ENCODE measurements at places on chromosomes 12 and 14.

DNA sequence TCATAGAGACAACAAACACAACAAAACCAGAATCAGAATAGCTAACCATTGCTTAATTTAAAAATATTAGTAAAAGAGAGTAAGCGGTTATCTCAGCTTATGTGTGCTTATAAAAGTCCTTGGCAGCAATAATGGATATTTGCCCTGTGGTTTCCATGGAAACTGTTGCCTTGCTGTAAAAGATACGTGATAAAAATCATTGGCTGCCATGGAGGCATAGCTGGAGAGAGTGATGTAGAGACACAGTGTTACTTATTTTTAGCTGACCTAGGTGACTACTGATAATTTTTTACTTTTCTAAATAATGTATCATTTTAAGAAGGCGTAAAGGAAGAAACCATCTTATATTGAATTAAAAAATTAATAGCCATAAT lies 92.9 kb downstream of the ERC1 start:
- DNase-seq = no peak

DNA sequence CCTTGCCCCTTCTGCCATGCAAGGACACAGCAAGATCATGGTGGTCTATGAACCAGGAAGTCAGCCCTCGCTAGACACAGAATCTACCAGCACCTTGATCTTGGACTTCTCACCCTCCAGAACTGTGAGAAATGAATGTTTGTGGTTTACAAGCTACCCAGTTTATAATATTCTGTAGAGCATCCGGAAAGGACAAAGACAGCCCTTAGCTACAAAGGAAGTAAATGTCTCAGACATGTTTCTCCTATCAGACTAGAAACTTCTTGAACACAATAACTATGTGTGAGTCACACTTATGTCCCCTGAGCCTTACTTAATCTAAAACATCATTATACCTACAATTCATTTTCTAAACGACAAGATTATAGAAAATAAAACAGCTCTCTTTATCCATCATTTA lies 176.7 kb downstream of the KLHL28 start:
- no peak for DNase-seq

- no peak for DNase-seq
Observed at GRCh38 chr12:11563785-11564739, 85.4 kb upstream of the ETV6 start.

GRCh38 chr12:102334765-102335164 lies 137.1 kb upstream of the PMCH start:
- no peak for DNase-seq

DNA sequence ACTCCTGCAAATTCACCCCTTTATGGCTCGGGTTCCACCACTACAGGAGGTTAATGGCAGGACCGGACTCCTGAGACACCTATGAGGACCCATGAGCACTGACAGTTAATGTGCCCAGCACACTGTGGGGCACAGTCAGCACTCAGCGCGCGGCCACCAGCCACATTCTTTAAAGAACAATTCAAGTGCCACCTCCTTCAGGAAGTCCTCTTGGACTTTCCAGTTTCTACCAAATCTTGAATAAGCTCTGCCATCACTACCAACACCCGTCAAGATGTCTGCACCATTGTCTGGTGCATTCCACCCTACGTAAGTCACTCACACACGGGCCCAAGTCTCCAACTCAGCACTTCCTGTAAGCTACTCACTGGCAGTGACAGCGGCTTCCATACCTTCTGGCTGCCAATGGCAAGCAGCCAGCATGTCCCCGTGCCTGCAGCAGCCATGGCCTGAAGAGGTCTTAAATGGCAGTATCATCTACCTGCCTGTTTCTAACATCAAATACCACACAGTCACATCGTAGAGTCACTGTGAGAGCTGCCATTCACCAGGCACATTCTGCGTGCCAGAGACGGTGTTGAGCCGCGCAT lies 48.5 kb downstream of the CDC42BPB start:
- no peak for DNase-seq

GRCh38 chr12:100265732-100266584 lies 921 bp downstream of the DEPDC4 start:
- DNase-seq = no peak

DNA sequence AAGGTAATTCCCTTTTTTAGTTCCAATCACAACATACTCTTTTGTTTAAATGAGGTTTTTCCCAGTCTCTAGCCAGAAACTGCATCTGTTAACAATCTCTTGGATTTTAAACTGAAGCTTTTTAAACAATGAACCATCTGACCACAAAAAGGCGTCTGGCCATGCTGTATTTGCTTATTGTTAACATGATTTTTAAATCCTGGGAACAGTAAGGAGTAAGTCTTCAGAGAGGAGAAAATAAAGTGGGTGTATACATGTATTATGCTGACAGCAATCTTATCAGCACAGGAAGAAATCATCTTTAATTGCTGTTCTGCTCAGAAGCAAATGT lies 106.2 kb downstream of the DAAM1 start:
- DNase-seq = no peak

GRCh38 chr12:131613678-131614077 lies 97.2 kb upstream of the SFSWAP start:
- no peak for DNase-seq

DNA sequence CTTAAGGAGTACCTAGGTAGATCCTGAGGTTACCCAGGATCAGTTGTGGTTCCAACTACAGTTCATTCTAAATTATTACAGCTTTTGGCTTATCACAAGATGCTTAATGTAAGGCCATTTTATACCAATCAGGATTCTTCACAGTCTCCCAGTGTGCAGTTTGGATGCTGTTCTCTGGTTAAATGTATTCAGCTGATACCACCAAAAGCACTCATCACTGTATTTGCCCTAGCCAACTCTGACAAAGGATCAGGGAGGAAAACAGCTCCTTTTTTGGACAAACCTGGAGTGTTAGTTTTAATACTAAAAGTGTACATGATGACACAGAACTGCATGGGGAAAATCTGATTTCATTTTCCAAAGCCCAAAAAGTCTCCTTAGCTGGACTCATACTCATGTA lies 19.5 kb downstream of the DMAC2L start:
- no peak for DNase-seq
